Activated CD4-positive, alpha-beta T cell treated with anti-CD3 and anti-CD28 coated beads, Interleukin-2, amount 50 U/mL, for 24 hours (primary cell): ENCODE measurements at places on chromosomes 7 and 10.

GRCh38 chr7:33156441-33156840, 27.1 kb downstream of the BBS9 start:
- DNase-seq = no peak

- no peak for DNase-seq
These were observed 927 bp upstream of the MKX start for GRCh38 chr10:27746397-27747095.

- no peak for DNase-seq
These were observed 84.3 kb downstream of the ARHGAP22 start for GRCh38 chr10:48520594-48520993.

DNA sequence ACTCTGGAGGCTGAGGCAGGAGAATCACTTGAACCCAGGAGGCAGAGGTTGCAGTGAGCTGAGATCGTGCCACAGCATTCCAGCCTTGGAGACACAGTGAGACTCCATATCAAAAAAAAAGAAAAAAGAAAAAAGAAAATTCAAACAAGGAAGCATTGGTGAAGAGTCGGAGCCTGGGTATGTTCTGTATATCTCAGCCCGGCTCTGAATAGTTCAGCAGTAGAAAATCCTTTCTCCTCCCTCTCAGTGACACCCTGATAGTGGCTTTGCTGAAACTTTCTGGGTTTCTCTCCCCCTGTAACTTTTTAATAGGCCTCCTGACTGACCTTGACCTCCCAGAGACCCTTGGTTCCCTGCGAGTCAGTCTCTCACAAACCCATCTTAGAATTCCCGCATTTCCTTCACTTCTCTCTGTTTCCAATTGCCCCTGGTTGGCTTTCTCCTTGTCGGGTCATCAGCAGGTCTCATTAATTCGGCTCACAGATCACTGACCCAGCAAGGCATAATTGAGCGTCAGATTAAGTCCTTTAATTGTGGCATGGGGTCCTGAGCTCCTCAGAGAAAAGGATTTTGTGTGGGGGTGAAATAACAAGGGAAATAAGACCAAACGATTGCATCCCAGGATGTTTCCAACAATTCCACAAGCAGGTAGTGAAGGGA, 541.6 kb upstream of the NRP1 start:
- no peak for DNase-seq

GRCh38 chr7:150313367-150313809, 9.8 kb upstream of the LRRC61 start:
- DNase-seq = no peak

GRCh38 chr10:78255796-78256638, 222.4 kb downstream of the RPS24 start:
- no peak for DNase-seq

DNA sequence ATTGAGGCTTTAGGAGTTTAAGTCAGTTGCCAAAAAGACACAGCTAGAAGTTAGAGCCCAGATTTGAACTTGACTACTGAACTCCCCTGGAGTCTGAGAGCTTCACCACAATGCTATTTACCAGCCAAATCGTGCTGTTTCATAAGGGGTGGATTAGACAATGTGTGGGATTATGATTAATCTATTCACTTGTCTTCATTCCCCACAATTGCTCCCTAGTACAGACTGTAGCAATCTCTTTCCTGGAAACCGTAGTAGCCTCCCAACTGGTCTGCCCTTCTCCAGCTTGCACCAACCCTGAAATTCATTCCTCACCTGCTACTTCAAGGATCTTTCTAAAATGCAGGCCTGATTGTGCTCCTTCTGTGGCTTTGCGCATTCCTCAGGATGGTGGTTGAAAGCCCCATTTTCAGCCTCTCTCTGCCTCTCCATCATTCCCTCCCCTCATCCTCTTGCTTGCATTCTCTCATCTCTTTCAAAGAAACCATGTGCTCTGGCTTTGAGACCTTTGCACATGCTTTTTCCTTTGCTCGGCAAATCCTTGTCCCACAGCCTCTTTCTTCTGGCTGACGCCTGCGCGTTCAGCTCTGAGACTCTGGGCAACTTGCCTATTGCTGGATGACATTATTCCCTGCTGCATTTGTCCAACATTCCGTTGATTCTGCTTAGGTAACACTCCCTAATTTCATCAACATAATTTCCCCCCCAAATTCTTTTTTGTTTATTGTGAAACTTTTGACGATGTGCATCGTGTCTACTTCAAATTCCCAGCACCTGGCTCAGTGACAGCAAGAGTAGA, 145.1 kb downstream of the ADRA2A start:
- no peak for DNase-seq

GRCh38 chr10:7492660-7493046, 81.8 kb upstream of the SFMBT2 start:
- DNase-seq = no peak

GRCh38 chr10:107692072-107692471, 527.6 kb upstream of the SORCS1 start:
- no peak for DNase-seq

DNA sequence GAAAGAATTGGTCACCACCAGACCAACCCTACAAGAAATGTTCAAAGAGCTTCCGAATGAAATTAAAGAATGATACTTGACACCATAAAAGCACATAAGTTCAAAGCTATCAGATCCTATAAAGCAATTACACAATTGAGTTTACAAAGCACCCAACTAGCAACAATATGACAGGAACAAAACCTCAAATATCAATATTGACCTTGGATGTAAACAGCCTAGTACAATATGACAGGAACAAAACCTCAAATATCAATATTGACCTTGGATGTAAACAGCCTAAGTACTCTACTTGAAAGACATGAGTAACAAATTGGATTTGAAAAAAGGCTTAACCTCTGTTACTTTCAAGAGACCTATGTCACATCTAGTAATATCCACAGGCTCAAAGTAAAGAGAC, 1201.4 kb downstream of the XPNPEP1 start:
- no peak for DNase-seq
